ENCODE measurements at places on chromosomes 7 and 10.
A peak's percentile ranks its signal among the peaks of the same experiment; 100 is the strongest.

DNA sequence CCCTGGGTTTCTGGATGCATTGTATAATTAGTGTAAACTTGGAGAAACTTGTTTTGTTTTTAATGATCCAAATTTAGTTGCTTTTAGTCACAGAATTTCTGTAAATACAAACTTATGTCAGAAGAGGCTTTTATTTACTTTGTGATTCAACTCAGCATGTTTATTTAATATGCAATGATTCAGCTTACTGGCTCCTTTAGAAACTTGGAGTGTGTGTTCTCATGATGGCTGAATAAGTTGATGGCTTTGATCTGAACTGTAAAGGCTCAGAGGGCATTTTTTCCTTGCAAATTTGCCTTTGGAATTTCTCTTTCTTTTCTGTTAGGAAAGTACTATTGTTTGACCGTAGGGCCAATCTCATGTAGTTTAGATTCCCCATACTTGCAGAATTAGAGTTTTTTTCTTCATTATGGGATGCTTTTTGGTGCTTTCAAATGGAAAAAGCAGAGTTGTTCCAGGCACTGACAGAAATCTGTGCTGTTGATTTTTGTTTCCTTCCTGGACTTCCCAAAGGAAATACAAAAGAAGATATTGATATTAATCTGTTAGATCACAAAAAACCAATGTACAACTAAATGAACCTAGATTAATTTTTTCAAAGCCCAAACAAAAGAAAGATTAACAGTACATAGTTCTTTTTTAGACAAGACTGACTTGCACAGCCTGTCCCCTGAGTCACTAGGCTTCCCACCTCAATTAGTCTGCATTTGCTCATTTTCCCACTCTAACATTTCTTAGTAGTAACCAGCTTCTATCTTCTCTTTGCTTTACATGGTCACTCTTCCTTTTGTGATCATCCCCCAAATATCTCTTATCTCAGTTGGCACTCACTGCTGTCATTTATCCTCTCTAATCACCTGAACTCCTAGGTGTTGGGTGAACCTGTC, 96.8 kb upstream of the AGR3 start:
- no peak for DNase-seq

DNA sequence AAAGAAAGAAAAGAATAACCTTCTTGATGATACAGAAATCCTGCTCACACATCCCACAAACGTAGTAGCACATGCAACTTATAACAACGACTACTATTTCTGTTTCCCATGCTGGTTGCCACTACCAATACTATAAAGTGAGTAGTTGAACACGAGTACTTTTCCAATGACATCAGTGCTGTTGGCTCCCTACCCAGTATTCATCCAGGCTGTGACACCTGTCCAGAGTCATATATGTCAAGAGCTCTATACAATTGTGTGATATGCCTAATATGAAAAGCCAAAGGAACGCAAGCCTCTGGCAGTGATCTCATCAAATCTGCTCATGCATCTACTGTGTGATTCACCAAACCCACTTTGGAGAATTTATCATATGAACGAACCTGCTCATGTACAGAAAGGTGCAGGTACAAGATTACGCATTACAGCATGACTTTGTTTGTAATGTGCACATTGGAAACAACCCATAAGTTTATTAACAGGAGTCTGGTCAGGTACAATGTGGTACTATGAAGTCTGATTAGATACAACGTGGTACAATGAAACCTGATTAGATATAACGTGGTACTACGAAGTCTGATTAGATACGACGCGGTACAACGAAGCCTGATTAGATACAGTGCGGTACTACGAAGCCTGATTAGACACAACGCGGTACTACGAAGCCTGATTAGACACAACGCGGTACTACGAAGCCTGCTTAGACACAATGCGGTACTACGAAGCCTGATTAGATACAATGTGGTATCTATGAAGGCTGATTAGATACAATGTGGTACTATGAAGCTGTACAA, 5.8 kb upstream of the ITIH5 start:
- DNase-seq: no peak

DNA sequence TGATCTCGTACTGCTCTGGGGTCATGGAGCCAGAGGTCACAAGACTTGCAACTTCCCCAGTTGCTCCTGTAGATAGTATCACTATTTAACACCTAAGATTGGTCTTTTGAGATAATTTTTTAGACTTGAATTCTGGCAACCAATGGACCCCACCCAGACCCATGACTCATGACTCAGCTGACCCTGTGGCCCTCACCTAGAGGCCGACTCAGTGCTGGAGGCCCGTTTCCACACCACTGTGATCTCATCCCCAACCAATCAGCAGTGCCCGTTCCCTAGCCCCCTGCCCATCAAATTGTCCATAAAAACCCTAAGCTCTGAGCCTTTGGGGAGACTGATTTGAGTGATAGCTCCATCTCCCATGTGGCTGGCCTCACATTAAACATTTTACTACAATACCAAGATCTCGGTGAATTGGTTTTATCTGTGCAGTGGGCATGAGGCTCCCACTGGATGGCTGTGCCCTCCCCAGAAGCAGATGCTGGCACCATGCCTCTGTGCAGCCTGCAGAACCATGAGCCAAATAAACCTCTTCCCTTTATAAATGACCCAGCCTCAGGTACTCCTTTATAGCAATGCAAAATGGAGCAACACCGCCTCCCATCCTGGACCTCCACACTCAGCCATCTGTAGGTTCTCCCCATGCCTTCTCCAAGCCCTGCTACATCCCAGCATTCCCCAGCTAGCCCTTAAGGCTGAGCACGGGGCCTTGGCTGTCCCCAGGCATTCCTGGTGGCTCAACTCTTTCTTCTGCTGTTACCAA, 98.8 kb downstream of the PRKAG2 start:
- DNase-seq: no peak

- DNase-seq: no peak
Observed at GRCh38 chr10:65628493-65629139, 1297.2 kb upstream of the LRRTM3 start.

DNA sequence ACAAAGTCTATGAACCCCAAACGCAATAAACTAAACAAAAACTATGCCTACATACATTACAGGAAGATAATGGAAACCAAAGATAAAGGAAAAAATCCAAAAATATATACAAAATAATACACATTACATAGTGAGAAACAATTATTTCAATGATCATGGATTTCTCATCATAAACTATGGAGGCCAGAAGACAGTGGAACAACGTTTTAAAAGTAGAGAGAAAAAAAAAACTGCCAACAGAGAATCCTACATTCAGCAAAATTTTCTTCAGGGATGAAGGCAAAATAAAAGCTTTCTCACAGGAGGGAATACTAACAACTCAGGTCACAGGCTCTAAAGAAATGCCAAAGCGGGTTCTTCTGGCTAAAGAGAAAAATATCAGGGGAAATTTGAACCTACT, 42.9 kb upstream of the FAM13C start:
- no peak for DNase-seq

- DNase-seq: no peak
Observed at GRCh38 chr7:117088623-117089194, 135.4 kb downstream of the ST7 start.

GRCh38 chr10:132187430-132188138, 836 bp downstream of the DPYSL4 start:
- no peak for DNase-seq

DNA sequence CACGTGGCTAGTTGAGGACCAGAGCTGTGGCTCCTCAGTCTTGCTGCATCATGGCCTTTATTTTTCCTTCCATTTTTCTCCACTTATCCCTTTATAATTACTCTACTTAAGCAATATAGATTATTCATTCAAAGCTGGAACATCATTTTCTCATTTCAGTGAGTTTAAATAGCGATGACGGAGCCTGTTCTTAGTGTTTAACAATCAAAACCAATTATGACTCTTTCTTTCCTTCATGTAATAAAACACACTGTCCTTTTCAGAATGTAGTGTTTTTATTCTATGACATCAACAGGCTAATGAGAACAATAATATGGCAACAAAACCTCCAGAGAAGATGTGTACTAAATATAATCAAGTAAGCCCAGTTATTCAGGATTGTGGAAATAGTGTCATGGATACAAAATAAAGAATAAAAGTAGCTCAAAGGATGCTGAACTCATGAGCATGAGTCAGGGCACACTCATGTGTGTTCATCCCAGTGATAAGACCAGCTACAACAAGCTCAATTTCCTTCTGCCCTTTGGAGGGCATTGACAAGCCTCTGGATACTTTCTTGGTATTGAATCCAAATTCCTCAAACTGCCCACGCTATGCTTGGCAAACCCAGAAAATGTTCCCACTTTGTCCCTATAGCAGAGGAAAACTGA, 188.4 kb downstream of the CYP26A1 start:
- no peak for DNase-seq

GRCh38 chr7:91812388-91812787, 68.1 kb downstream of the MTERF1 start:
- DNase-seq: no peak

- DNase-seq: no peak
Observed at GRCh38 chr10:3404381-3404780, 231.8 kb upstream of the PITRM1 start.

GRCh38 chr7:140348161-140348849, 50.0 kb downstream of the SLC37A3 start:
- no peak for DNase-seq

DNA sequence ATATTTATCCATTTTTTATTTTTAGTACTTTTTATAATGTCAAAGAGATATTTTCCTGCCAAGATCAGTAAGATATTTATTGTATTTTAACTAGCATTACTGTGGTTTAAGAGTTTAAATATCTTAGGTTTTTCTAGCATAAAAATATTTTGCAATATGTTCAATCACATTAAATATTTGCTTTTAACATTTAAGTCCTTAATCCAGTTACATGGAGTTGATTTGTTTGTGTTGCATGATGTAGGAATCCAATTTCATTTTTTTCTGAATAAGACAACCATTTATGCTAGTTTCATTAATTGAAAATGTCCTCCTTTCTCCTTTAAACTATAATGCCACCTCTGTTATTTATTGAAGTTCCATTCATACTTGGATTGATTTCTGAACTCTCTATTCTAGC, 41.8 kb downstream of the CAV1 start:
- no peak for DNase-seq

DNA sequence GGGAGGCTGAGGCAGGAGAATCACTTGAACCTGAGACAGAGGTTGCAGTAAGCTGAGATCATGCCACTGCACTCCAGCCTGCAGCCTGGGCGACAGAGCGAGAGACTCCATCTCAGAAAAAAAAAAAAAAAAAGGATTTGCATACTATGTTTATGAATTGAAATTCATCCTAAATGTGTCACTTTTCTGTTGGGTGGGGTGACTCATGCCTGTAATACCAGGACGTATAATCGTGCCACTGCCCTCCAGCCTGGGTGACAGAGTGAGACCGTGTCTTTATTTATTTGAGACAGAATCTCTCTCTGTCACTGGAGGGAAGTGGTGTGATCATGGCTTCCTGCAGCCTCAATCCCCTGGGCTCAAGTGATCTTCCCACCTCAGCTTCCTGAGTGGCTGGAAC, 5.8 kb downstream of the ZNF212 start:
- DNase-seq: peak; percentile 66

DNA sequence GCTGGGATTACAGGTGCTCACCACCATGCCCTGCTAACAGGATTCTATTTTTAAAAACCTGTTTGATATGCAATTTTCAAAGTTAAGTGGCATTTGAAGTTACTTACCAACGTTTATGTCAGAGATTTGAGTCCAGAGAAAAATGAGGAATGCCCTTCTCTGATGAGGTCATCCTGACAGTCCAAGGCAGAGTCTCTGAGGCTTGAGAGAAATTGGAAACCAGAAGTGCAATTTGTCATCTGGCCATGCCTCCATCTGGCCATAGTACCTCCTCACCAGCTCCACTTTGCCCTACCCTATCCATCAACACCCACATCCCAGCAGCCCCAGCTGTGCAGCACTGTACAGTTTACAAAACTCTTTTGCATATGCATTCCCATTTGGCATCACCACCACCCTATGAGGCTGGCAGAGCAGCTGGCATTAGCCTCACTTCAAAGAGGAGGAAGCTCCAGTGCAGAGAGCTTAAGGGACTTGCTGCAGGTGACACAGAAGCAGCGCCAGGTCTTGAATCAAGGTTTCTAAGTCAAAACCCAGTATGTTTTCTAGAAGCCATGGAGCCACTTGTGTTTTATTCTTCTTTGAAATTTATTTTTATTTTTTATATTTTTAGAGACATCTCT, 54.5 kb upstream of the PDZD8 start:
- DNase-seq: no peak
